ENCODE measurements at places on chromosomes 2 and 18. TPM values are rescaled to one million over a fixed set of nuclear protein-coding genes. Genes with fewer than 3 reads are reported as not detected.
A peak's percentile ranks its signal among the peaks of the same experiment; 100 is the strongest.

DNA sequence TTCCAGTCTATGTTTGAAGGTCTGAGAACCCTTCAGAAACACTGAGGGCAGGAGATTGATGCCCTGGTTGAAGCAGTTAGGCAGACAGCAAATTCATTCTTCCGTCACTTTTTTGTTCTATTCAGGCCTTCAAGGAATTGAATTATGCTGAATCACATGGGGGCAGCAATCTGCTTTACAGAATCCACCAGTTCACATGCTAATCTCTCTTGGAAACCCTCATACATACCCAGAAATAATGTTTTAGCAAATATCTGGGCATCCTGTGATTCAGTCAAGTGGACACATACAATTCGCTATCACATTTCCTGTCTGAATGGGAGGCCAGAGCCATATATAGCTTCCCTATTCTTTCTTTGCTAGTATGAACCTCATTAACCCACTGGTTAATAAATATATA is 301.4 kb upstream of the CNTNAP5 start:
- no peak for DNase-seq

GRCh38 chr18:22033085-22033484 is 136.3 kb upstream of the GATA6 start:
- DNase-seq: no peak

DNA sequence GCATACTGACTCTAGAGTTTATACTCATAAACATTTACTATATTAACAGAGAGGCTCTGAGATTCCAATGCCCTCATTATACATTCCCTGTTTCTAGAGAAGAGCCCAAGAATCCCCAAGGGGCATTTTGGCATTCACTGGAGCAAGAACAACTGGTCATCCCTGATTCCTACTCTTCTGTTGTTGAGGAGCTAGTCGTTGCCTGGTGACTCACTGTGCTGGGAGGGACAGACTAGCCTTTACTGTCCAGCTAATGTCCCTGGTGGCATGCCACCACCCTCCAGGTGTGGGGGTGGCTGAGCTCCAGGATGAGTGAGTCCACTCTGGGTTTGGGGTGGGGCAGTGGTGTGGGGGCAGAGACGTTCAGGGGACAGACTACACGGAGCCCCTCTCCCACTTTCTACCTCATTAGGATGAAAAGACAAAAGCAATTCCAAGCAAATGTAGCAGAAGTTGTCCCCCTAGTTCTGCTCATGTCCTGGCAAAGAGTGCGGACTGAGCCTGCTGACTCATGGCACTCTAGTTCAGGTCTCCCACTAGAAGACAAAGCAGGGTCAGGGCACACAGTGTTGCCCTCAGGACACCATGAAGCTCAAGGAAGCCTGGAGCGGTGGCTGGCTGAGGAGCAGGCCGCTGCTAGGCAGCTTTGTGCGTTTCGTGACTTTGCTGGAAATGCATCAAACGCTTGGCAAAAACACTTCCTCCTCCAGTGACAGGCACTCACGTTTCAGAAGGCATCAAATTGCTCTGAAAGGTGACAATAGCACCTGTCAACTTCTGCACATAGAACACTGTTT is 49.4 kb downstream of the RHOB start:
- peak; percentile 26 for DNase-seq

- DNase-seq: no peak
Observed at GRCh38 chr18:73780218-73780617, 367.4 kb downstream of the FBXO15 start.

GRCh38 chr2:48467637-48468036 is 62.3 kb upstream of the STON1 start:
- DNase-seq: no peak

DNA sequence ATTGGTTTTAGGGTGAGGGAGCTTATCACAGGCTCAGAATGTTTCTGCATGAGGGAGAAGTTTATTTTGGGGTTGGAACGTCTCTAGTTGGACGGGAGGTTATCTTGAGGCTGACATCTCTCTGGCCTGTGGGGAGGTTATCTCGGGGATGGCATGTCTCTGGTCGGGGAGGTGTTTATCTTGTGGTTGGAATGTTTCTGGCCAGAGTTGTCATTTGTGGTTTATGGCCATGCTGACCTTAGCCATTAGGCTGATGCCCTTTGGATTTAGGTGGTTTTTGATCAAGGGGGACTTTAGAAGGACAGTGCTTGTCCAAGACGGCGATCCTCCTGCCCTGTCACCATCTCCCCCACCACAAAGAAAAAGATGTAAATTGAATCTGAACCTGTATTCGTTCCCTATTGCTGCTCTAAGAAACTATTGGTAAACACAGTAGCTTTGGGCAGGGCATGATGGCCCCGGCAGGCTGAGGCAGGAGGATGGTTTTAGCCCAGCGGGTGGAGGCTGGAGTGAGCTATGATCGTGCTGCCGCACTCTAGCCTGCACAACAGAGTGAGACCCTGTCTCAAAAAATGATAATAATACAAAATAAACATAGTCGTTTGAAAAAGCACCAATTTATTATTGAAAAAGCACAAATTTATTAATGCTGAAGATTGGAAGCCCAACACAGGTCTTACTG is 17.8 kb upstream of the MPPE1 start:
- no peak for DNase-seq

GRCh38 chr18:11658989-11659388 is 30.1 kb upstream of the GNAL start:
- DNase-seq: no peak

DNA sequence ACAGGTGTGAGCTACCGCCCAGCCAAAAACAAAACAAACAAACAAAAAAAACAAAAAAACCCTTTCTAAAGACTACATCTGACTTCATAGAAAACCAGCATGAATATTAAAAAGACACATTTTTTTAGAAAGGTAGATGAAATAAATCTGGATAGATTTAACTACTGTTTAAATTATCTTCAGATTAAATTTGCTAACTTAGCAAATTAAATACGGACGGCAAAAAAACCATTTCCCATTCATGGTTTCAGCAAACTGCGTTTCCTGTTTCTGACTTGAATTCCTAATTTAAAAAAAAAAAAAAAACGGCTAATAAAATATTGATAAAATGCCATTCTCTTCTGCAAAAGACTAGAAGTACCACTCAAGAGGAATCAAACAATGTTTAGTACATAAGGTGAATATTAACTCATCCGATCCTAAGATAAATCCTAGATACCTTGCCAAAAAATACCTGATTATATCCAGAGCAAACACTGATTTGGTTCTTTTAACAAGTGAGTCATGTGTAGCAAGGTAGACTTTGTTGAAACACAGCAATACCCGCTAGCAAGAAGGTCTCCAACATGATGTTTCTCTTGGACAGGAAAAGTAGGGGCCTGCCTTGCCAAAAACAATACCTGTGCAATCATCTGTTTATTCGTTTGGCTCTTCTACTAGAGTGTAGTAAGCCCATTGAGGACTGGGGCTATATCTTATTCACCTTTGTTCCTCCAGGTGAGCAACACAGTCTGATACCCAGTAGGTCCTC is 96.2 kb downstream of the BARD1 start:
- no peak for DNase-seq

Gene TRIM54
- not detected for total RNA-seq

Gene C1GALT1C1L
- total RNA-seq: 1.2 TPM

Gene TNFRSF11A
- total RNA-seq: 2.1 TPM

Gene RAB6C
- not detected for total RNA-seq

All from SK-MEL-5 (cell line).